ENCODE measurements at places on chromosomes 4 and X.
A peak's percentile ranks its signal among the peaks of the same experiment; 100 is the strongest.

DNA sequence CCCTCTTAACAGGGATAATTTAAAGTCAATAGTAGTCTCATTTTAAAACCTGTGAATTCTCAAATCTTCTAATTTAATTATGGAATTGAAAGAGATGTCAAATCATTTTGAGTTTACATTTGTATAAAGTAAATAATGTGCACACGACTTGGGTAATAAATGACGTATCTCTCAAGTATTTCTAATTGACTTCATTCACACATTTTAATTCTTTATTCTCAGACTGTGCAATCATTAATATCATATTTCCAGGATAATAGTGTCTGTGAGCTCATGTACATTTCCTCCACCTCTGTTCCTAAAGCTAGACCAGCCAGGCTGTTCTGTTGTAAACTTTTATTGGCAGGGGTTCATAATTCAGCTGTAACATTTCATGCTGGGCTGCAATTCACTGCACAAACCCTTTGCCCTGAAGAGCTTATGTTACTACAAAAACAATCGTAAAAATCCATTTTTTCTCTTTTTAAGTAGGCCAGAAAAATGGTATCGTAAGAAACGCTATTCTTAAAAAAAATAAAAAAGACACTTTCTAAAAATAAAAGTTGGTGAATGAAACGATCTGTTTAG is 1103.1 kb upstream of the TENM3 start:
- DNase-seq = no peak

DNA sequence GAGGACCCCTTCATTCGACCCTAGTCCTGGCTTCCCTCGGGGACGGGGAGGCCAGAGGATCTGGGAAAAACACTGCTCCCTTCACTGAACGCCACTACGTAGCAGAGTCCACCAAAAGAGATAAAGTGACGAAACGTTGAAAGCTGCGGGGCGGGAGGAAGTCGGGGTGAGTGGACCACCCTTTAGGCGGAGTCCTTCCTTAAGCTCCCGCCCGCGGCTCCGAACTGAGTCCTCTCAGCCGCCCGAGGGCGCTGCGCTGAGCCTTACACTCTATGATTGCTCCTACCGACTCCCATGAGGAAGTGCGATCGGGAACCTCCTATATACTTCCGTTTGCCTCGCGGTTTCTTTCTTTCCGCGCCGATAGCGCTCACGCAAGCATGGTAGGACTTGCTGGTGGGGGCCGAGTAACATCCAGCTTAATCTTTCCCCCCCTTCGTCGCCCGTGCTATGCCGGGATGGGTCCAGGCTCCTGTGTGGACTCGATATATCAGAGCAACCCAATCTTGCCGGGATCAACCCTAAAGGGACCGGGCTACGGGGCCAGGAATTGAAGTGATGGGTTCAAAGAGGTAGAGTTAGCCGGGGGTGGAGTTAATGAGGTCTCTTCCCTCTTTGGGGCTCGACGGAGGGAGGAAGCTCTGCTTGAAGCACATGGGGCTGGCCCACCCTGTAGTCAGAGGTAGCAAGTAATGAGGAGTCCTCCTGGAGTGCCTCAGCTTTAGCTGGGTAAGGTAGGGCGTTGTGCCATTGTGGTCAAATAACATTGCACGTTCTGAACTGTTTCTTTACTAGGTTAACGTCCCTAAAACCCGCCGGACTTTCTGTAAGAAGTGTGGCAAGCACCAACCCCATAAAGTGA is at the start of gene RPL36A:
Gene RPL36A (plus strand): TSS at position 348 of the 862 bp plus-strand sequence. CDS start 33 bp downstream, at position 381.
- peak; percentile 91 for DNase-seq

GRCh38 chr4:159010100-159010499 is 92.8 kb upstream of the RAPGEF2 start:
- no peak for DNase-seq

GRCh38 chrX:12996934-12997435 is 22.1 kb downstream of the TMSB4X start:
- DNase-seq = no peak

GRCh38 chrX:154367474-154368308 is 6.7 kb downstream of the FLNA start:
- DNase-seq = no peak

Measured in suppressor macrophage (primary cell).